ENCODE measurements at places on chromosomes 16 and 17. TPM values are rescaled to one million over a fixed set of nuclear protein-coding genes. Genes with fewer than 3 reads are reported as not detected.

The C16orf89 gene
- total RNA-seq = 7.6 TPM

The KCNH6 gene
- 0.87 TPM for total RNA-seq

- H3K27me3 ChIP-seq = no peaks in the 10 kb centered on the region
- peaks cover 77% of the 10 kb centered on the region for H3K4me1 ChIP-seq
- no peak overlapping the region for H3K4me3 ChIP-seq
- peaks cover 42% of the 10 kb centered on the region for H3K36me3 ChIP-seq
- no peak for DNase-seq
Observed at GRCh38 chr17:43175213-43176118, 4.5 kb downstream of the NBR1 start.

- peaks cover 29% of the 10 kb centered on the region for H3K4me1 ChIP-seq
- H3K36me3 ChIP-seq = no peaks in the 10 kb centered on the region
- H3K27me3 ChIP-seq = no peaks in the 10 kb centered on the region
- H3K27ac ChIP-seq = no peak overlapping the region
Observed at GRCh38 chr16:85527767-85528297, 85.3 kb upstream of the GSE1 start.

DNA sequence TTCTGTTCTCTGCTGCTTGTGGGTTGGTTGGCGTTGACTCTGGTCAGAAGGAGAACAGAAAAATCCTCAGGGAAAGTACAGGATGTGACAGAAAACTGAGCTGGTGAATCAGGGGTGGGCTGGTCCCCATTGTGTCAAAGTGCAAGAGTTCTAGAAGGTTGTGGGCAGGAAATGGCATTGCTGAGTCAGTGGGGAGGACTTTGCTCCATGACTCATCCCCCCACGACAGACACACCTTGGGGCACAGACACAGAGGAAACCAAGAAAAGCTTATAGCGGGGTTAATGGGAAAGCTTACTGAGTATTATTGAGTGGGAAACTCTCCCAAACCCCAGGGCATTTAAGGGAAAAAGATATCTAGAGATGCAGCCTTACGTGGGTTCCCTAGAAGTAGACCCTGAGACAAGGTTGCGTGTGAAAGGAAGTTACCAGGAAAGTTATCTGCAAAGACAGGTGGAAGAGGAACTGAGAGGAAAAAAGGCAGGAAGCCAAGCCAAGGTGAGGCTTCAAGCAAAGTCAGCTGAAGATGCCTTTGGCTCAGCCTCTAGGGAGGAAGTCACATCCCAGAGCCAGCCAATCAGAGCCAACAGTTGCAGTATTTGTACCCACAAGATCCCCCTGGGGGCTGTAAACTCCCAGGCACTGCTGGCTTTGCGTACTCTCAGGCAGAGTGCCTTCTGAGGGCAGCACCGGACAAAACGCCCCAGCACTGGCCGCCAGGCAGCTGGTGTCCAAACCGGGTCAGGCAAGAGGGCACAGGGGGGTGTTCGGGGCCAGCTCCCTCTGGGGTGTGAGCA is 86.4 kb downstream of the FOXL1 start:
- H3K27me3 ChIP-seq = peaks cover 11% of the 10 kb centered on the region
- peaks cover 20% of the 10 kb centered on the region for H3K4me1 ChIP-seq
- peak overlapping the region; percentile 72 for H3K27ac ChIP-seq
- H3K36me3 ChIP-seq = no peaks in the 10 kb centered on the region
- H3K4me3 ChIP-seq = no peak overlapping the region
- DNase-seq = peak; percentile 74

GRCh38 chr16:526181-527014 is 1.1 kb upstream of the CAPN15 start:
- peaks cover 7% of the 10 kb centered on the region for H3K36me3 ChIP-seq
- peaks cover 68% of the 10 kb centered on the region for H3K4me1 ChIP-seq
- H3K27ac ChIP-seq = peak overlapping the region; percentile 95
- no peaks in the 10 kb centered on the region for H3K27me3 ChIP-seq
- peak overlapping the region; percentile 71 for H3K4me3 ChIP-seq
- peak; percentile 69 for DNase-seq
